ENCODE measurements at places on chromosomes 5 and 9. TPM values are rescaled to one million over a fixed set of nuclear protein-coding genes. Genes with fewer than 3 reads are reported as not detected.

Gene FOXI1
- total RNA-seq = not detected

- no peak for DNase-seq
- H3K36me3 ChIP-seq = no peaks in the 10 kb centered on the region
- no peaks in the 10 kb centered on the region for H3K27me3 ChIP-seq
- no peak overlapping the region for H3K27ac ChIP-seq
- no peak overlapping the region for H3K4me3 ChIP-seq
- H3K4me1 ChIP-seq = peaks cover 16% of the 10 kb centered on the region
Measured at GRCh38 chr9:2465921-2466460, 155.6 kb upstream of the VLDLR start.

- no peaks in the 10 kb centered on the region for H3K27me3 ChIP-seq
- H3K36me3 ChIP-seq = no peaks in the 10 kb centered on the region
- peaks cover 16% of the 10 kb centered on the region for H3K4me1 ChIP-seq
- peak; percentile 81 for DNase-seq
Measured at GRCh38 chr5:143106174-143106573, 297.3 kb downstream of the NR3C1 start.

- peak overlapping the region; percentile 88 for H3K27ac ChIP-seq
- peak; percentile 87 for DNase-seq
- peaks cover 81% of the 10 kb centered on the region for H3K4me1 ChIP-seq
- H3K36me3 ChIP-seq = peaks cover 12% of the 10 kb centered on the region
- no peak overlapping the region for H3K4me3 ChIP-seq
Measured at GRCh38 chr9:131270171-131271015, 5.9 kb downstream of the FAM78A start.

- peaks cover 5% of the 10 kb centered on the region for H3K4me1 ChIP-seq
- no peaks in the 10 kb centered on the region for H3K36me3 ChIP-seq
- no peak overlapping the region for H3K4me3 ChIP-seq
- no peak for DNase-seq
Measured at GRCh38 chr9:68981789-68982188, 32.1 kb downstream of the PRKACG start.

DNA sequence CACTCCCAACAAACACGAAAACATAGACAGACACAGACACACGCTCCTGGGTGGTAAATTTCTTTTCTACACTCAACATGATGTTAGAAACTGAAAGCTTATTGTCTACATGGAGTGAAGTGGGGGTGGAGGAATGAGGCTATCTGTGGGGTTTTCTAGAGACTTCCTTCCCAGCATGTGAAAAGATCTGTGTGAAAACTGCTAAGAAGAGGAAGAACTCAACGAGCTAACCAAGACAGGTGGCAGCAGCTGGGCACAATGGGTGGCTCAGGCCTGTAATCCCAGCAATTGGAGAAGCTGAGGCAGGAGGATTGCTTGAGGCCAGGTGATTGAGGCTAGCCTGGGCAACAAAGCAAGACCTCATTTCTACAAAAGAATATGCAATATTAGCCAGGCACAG is 7.6 kb downstream of the FYB1 start:
- H3K27me3 ChIP-seq = no peaks in the 10 kb centered on the region
- H3K4me3 ChIP-seq = no peak overlapping the region
- H3K4me1 ChIP-seq = no peaks in the 10 kb centered on the region
- DNase-seq = no peak
- no peaks in the 10 kb centered on the region for H3K36me3 ChIP-seq
